ENCODE measurements at places on chromosomes 4 and X.

- DNase-seq, result no peak
Measured at GRCh38 chrX:41405551-41405950, 41.6 kb upstream of the NYX start.

GRCh38 chr4:128290526-128290925 lies 2.9 kb upstream of the PGRMC2 start:
- DNase-seq, result no peak

DNA sequence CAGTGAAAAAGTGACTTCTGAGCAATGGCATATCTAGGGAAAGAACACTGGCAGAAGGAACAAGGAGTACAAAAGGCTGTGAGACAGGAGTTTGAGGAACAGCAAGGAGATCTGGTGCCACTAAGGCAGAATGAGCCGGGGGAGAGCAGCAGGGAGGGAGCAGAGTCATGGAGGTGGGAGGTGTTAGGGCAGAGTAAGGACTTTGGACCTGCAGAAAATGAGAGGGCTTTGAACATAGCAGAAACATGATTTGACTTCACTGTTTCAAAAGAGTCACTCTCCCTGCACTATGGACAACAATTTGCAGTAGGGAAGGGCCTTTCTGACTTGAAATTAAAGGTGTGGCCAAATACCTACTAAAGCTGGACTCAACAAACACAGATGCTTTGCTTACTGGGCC lies 356.2 kb downstream of the ADGRL3 start:
- no peak for DNase-seq

DNA sequence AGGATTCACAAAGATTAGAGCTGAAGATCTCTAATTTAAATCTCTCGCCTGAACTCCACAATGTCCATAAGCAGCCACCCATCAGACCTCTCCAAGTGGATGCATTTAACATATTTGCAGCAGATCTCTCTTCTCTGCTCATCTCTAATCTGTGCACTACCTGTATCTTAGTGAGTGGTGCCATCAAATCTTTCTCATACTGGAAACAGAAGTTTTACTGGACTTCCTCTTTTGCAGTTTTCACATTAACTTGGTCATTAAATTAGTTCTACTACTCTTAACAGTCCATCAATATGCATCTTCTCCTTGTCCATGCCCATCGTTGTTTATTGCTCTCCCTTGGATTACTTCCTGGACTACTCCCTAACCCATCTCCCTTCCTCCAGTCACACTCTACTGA lies 488.5 kb downstream of the IL15 start:
- no peak for DNase-seq

- no peak for DNase-seq
Measured at GRCh38 chr4:85005865-85006377, 39.4 kb upstream of the WDFY3 start.

- no peak for DNase-seq
Measured at GRCh38 chrX:78838709-78839108, 91.2 kb downstream of the LPAR4 start.

- no peak for DNase-seq
Measured at GRCh38 chr4:97978791-97979488, 164.3 kb downstream of the STPG2 start.

DNA sequence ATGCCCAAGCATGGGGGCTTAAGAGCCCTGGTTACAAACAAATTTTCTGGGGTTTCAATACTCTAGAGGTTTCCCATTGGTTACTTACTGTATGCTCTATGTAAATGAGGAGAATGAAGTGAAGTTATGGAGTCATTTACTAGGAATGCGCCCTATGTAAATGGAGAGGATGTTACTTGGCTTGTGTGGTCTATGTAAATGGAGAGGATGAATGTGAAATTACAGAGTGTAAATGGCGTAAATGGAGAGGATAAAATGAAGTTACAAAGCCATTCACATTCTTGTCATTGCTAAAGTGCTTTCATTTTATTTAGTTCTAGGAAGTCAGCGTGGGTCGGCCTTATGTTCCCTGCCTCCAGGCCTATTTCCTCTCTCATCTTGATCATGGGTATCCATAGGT lies 810.5 kb upstream of the ADGRL3 start:
- no peak for DNase-seq

DNA sequence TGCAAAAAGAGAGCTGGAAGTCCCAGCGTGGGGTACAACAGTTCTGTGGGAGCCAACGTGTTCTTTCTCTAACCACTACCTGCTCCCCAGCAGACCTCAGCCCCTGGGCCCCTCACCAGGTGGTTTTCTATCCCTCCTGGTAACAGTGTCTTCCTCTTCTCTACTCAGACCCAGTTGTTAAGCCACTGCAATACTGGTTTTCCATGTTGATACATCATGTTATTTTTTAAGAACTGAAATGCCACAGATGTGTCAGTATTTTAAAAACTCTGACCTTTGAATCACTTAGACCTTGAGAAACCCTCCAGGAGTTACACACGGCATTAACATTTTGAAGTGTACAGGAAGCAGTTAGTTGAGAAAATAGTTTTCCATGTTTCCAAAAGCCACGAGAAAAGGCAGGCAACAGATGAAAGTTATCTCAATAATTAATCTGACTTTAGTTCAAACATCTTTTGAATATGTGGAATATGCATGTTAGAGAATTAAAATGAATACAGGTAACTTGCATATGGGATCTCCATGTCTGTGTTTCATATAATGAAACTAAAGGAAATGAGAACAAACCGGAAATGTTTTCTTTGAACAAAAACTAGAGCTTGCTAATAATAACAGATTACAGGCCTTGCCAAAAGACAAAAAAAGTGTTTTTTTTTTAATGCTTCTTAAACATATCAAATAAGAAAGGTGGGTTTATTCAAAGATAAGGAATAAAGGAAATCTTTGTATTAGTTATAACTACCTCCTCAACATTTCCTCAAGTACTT lies 108.8 kb downstream of the ZNF827 start:
- no peak for DNase-seq

DNA sequence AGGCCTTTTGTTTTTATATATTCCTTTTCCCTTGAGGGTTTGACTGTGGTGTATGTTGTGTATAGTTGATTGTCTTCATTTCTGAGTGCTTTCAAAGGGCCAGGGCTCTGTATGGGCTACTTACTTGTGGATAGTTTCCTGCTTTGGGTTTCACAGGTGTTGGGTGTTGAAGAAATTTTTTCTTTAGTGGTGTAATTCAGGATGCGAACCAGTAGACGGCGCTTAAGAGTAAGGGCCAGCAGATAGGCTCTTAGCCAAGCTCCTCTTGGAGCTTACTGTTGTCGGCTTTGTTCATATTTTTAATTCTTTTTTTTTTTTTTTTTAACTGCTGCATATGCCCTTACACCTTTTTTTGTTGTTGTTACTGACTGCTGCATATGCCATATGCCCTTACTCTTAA lies 276.3 kb upstream of the GALNT7 start:
- peak; percentile 0 for DNase-seq

DNA sequence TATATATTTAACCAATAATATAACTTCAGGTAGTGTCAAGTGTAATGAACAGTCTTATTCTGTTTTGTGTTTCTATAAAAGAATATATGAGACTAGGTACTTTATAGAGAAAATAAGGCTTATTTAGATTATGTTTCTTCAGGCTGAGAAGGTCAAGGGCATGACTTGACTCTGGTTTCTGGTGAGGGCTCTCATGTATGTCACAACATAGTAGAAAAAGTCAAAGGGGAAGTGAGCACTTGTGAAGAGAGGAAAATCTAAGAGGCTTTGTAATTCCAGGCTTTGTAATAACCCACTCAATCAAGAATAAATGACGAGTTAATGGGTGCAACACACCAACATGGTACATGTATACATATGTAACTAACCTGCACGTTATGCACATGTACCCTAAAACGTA lies 27.6 kb downstream of the PRR32 start:
- no peak for DNase-seq

- no peak for DNase-seq
Measured at GRCh38 chr4:186570193-186570996, 15.0 kb upstream of the MTNR1A start.

DNA sequence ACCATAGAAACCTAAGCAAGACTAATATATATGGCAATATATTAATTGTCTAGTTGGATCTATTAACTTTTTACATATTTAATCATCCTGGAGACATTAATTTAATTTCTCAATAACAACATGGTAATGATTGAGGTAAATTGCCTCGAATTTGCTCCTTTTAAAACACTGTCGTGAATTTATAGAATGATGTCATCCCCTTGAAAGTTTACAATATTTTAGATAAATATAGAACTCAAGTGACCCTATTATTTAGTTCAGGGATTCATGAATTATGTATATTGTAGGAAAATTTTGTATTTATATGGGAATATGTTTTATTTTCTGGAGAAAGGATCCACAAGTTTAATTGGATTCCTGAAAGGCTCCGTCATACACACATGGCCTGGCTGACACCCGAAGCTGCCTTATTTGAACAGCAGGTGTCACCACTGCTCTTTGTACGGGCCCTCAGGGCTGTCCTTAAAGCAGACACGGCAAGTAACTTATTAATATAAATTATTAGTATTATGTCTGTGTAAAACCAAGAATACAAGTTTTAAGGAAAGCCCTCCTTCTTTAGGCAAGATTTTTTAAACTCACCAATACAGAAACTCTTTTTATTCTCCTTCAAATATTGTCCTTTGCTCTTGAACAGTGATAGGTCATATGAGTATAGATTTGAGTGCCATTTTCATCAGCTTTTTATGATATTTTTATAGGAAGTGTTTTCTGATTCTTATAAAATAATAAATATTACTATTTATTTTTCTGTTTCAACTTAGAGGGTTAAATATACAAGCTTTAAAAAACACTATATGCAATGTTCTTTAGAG lies 1.9 kb upstream of the PLRG1 start:
- peak; percentile 63 for DNase-seq

DNA sequence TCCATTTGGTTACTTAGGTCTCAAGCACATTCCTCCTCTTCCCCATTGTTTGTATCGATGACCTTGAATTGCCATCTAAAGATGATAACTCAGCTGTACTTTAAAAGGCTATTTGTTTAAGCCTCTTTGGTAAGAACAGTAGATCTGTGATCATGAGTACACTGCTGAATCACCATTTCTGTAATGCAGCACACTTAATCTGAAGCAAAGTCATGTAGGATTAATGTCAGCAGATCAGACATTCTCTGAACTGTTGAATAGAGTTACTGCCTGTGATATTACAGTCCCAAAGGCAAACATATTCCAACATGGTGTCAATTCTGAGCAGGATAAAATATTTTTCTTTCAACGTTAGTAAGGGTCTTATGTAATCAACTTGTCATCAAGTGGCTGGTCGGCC lies 631.6 kb downstream of the TECRL start:
- DNase-seq, result no peak

DNA sequence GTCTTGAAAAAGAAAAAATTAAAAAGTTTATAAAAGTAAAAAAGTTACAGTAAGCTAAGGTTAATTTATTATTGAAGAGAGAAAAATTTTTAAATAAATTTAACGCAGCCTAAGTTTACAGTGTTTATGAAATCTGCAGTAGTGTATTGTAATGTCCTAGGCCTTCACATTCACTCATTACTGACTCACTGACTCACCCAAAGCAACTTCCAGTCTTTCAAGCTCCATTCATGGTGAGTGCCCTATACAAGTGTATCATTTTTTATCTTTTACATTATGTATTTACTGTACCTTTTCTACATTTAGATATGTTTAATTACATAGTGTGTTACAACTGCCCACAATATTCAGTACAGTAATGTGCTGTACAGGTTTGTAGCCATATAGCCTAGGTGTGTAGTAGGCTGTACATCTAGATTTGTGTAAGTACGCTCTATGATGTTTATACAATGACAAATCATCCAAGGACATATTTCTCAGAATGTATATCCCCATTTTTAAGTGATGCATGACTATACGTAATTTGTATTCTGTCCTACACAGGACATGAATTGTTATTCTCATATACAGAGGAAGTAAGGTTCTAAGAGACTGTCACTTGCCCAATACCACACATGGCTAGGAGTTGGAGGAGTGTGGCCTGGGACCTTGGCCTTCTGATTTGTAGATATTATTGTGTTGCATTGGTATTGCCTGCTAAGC lies 19.5 kb upstream of the PDCL2 start:
- no peak for DNase-seq

DNA sequence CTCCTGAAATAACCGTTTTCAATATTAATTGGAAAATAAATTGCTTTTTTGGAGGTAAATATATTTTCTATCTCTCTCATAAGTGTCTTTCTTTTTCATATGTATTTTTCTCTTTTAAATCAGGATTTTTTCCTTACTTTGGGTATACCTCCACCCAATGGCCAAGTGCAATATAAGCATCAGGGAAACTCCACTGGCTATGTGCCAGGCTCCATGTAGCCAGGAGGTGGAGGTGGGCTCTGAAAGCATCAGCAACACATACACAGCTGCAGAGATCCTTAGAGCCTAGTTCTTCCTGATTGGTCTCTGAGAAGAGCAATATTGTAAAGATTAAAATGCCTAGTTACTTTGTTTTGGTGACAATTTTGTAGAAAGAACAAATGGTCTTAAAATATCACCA lies 3.4 kb downstream of the GABRA2 start:
- peak; percentile 0 for DNase-seq

DNA sequence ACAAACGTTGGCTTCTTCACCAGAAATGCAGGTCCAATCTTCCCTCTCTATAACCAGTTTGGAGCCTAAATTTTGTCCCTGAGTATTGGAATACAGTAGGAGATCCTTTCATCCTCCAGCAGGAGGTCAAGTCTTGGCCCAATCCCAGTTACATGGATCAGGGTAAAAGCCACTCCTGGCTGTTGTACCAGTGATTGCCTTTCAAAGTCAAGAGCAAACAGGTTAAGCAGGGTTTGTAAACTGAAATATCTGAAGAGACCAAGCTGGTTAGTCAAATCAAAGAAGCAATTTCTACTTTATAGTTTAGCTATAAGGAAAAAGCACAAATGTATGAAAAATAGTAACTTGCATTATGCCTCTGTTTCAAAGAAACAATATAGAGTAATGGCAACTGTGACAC lies 329.4 kb downstream of the NAF1 start:
- no peak for DNase-seq

DNA sequence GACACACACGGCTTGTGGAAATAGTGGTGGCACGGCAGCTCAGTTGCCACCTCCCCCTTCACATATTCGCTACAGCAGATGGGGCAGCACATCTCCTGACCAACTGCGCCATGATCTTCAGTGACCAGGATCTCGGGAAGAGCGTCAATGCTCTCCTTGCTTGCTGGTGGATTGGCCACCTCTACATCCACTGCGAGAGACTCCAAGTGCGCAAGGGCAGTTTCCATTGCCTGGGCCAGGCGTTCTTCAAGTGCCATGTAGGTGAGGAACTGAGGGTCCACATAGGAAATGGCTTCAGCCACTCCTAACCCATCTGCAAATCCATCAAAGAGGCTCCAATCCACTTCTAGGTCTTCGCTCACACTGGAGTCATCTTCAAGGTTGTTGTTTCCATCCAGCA lies 3.9 kb downstream of the PJA1 start:
- no peak for DNase-seq

DNA sequence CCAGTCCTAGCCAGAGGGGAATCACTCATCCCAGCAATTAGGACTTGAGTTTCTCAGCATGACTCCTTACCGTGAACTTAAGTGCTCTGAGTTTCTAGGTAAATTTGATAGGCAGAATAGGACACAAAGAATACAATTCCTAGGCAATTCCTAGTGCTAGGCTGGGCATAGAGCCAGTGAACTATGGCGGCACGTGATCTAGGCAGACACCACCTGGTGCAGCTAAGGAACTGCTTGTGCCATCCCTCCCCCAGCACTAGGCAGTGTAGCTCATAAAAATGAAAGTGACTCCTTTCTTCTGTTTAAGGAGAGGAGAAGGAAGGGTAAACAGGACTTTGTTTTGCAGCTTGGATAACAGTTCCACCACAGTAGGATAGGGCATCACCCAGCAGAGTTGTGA lies 736.3 kb upstream of the PCDH7 start:
- DNase-seq, result no peak

GRCh38 chrX:85223359-85223758 lies 20.2 kb downstream of the SATL1 start:
- DNase-seq, result no peak

Data from NCI-H1092 treated with DMSO at 0.1 percent for 48 hours (cell line).